ENCODE measurements at places on chromosomes 3 and 15. TPM values are rescaled to one million over a fixed set of nuclear protein-coding genes. Genes with fewer than 3 reads are reported as not detected.

DNA sequence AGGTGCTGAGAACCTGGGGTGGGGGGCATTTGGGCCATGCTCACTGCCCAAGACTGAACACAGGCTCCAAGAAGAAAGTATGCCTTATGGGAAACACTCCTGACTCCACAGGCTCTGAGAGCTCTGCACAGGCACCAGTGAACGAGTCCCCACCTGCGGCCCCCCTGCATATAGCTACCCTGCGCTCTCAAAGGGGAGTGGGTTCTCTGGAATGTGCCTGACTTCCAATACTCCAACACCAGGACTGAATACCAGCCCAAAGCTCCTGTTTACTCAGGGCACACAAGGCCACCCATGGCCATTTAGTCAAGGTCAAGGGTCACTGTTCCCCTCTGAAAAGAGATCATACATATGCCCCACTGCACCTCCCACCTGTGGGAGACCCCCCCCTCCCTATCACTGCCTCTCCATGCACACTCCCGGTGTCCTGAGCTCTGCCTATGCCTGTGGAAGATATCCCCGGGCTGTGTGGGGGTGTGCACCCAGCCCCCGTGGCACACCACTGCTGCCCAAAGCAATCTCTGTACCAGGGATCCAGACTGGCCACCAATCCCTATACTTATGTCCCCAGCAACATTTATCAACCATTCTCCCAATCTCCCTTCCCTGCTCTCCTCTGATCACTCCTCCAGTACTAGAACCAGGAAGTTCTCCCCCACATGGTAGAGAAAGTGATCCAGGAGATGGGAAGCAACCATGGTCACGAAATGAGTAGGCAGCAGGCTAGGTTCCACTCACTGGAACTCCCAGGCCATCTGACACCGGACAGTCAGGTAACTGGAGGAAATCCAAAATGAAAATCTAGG is 1.5 kb upstream of the PLXNB1 start:
- H3K36me3 ChIP-seq: peaks cover 4% of the 10 kb centered on the region
- no peaks in the 10 kb centered on the region for H3K27me3 ChIP-seq
- peak overlapping the region; percentile 16 for H3K27ac ChIP-seq
- H3K4me3 ChIP-seq: peak overlapping the region; percentile 87
- no peak for DNase-seq

GRCh38 chr3:152350139-152350538 is 81.4 kb downstream of the MBNL1 start:
- no peaks in the 10 kb centered on the region for H3K36me3 ChIP-seq
- peaks cover 14% of the 10 kb centered on the region for H3K4me1 ChIP-seq
- no peak overlapping the region for H3K4me3 ChIP-seq

GPR171 gene
- total RNA-seq: not detected

DNA sequence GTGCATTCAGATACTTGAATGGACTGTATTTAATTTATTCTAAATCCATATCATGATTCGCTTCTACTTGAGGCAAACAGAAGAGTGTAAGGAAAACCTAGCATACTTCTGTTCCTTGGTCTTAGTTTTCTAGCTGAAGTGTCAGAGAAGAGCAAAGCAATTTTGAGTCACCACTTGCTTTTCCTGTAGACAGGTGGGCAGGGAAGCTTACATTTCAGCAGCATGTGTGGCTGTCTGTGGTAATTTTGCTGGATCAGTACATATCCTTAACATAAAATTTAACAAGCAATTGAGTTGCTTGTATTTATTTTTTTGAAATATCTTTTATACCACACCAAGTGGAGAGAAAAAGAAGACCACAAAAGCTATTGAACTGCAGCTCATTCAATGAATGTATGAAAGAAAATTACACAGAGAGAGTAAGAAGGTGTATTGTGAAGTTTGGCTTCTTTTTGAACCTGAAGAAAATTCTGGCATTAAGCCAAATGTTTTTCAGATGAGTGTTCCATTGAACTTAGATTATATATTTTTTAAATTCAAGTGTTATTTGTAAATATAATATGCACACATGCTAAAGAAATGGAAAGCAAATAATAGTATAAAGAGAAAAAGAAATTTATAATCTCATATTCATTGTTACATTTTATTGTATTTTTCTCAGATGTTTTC is 747.6 kb downstream of the NAALADL2 start:
- no peak for DNase-seq
- peaks cover 46% of the 10 kb centered on the region for H3K4me1 ChIP-seq
- no peak overlapping the region for H3K4me3 ChIP-seq

DNA sequence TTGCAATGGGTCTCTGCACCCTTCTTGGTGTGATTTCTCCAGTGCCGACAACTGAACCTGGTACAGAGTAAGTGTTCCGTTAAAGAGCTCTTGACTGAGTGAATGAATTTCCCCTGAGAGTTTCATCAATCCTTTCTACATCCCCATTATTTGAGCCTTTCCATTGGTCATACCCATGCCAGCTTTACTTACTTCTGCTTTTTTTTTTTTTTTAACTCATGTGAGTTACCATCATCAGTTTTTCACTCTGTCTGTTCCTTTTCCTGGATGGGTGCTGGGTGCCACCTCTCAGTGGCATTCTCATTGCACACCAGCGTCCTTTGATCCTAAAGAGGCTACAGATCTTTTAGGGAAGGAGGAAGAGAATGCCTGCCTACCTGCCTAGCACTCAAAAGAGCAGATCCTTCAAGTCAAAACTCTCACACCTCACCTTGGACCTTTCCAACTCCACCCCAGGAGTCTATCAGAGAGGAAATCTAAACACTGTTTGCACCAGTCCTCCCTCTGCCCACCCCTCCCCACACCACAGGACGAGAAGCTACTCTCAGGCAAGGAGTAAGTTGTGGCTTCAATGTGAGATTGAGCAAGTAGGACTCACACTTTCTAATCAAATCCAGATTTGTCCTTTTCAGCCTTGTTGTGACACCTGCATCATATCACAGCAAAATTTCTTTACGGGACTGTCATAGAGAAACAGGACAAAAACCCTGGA is 13.1 kb upstream of the USP3 start:
- peak overlapping the region; percentile 12 for H3K27ac ChIP-seq
- DNase-seq: no peak
- no peaks in the 10 kb centered on the region for H3K36me3 ChIP-seq
- peaks cover 16% of the 10 kb centered on the region for H3K4me1 ChIP-seq

ZNF774 gene
- 6.2 TPM for total RNA-seq

GRCh38 chr15:25186411-25186810 is 231.6 kb downstream of the SNRPN start:
- no peaks in the 10 kb centered on the region for H3K4me1 ChIP-seq
- H3K27ac ChIP-seq: no peak overlapping the region

DNA sequence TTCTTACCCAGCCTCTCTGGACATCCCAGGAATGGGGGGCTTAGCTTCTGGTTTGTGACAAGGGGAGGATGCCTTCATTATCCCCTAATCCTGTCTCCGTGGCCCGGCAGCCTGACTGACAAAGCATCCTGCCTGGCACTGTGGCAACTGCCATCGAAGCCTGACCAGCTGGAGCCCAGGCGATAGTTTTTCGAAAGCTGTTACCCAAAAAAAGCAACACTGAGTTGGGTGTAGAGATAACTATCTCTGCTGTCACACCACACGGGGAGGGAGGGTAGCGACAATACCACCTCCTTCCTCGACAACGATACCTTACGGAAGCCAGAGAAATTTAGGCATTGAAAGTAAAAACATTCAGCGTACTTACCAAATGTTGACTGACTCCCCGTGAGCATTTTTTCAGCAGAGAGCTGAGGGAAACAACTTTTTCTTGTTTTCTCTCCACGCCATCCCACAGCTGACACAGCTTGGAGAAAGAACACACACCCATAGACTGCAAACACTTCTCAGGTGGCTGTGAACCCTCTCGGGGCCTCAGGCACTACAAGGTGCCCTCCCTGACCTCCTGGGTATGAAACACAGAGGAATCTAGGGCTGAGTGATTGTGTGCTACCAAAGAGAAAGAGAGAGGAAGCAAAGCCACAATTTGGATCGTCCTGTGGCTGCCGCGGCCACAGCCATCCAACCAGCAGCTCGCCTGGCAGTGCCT is 361.9 kb upstream of the ICE2 start:
- no peaks in the 10 kb centered on the region for H3K4me1 ChIP-seq
- H3K4me3 ChIP-seq: no peak overlapping the region
- H3K27ac ChIP-seq: no peak overlapping the region
- no peaks in the 10 kb centered on the region for H3K36me3 ChIP-seq
- DNase-seq: no peak

CCNDBP1 gene
- total RNA-seq: 29.5 TPM

GRCh38 chr3:61645148-61645547 is 83.8 kb downstream of the PTPRG start:
- H3K36me3 ChIP-seq: peaks cover 13% of the 10 kb centered on the region
- no peak for DNase-seq
- H3K27ac ChIP-seq: no peak overlapping the region
- H3K27me3 ChIP-seq: no peaks in the 10 kb centered on the region
- no peak overlapping the region for H3K4me3 ChIP-seq
- no peaks in the 10 kb centered on the region for H3K4me1 ChIP-seq

REC114 gene
- not detected for total RNA-seq

DNA sequence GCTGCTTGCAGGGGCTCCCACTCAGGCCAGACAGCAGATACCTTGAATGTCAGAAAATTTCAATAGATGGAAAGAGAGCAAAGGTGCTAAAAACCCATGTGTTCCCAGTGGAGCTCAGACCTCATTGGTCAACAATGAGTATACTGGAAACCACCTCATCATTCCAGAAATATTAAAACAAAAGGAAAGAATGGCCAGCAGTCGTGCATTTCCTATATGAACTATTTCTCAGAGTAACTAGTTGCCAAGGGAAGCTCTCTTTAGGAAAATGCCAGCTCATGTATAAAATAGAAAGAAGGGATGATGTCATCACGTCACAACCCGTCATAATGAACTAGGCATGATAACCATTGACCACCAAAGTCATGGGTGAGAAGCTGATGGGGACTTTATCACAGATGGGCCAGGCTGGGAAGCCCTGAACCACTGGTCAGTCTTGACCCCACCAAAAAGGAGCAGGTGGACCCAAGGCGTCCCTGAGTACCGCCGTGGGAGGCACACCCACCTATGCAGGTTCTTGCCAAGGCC is 17.5 kb downstream of the DNAJB8 start:
- DNase-seq: no peak
- no peaks in the 10 kb centered on the region for H3K4me1 ChIP-seq
- no peak overlapping the region for H3K27ac ChIP-seq
- H3K36me3 ChIP-seq: no peaks in the 10 kb centered on the region

DNA sequence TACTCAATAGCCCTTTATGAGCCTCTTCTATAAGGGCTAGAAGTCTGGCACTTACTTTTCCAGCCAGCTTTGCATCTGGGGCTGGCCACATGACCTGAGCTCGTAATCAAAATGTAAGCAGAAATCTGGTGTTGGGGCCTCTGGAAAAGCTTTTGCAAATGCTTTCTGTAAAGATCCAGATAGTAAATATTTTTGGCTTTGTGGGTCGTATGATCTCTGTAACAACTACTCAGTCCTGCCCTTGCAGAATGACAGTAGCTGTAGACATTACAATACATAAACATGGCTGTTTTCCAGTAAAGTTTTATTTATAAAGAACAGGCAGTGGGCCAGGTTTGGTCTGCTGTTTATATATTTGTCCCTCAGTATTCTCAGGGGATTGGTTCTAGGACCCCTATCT is 46.2 kb upstream of the THRB start:
- no peaks in the 10 kb centered on the region for H3K36me3 ChIP-seq
- H3K4me1 ChIP-seq: no peaks in the 10 kb centered on the region
- H3K27me3 ChIP-seq: no peaks in the 10 kb centered on the region
- DNase-seq: no peak

PLAAT1 gene
- 4.0 TPM for total RNA-seq

SYNPR gene
- not detected for total RNA-seq

IDH3A gene
- total RNA-seq: 41.5 TPM

B2M gene
- total RNA-seq: 104 TPM

SLC25A38 gene
- total RNA-seq: 26.6 TPM

- DNase-seq: no peak
- no peak overlapping the region for H3K27ac ChIP-seq
- H3K27me3 ChIP-seq: no peaks in the 10 kb centered on the region
- H3K4me3 ChIP-seq: no peak overlapping the region
- peaks cover 5% of the 10 kb centered on the region for H3K4me1 ChIP-seq
Measured at GRCh38 chr3:74000725-74001124, 376.0 kb upstream of the PDZRN3 start.

GRCh38 chr3:143850877-143851276 is 2.6 kb upstream of the SLC9A9 start:
- H3K27me3 ChIP-seq: peaks cover 3% of the 10 kb centered on the region
- no peaks in the 10 kb centered on the region for H3K36me3 ChIP-seq
- peaks cover 19% of the 10 kb centered on the region for H3K4me1 ChIP-seq
- H3K4me3 ChIP-seq: no peak overlapping the region
- H3K27ac ChIP-seq: no peak overlapping the region

- no peak overlapping the region for H3K4me3 ChIP-seq
- no peak for DNase-seq
- H3K36me3 ChIP-seq: no peaks in the 10 kb centered on the region
- H3K27ac ChIP-seq: no peak overlapping the region
Measured at GRCh38 chr3:76111808-76112207, 326.5 kb upstream of the ZNF717 start.

DNA sequence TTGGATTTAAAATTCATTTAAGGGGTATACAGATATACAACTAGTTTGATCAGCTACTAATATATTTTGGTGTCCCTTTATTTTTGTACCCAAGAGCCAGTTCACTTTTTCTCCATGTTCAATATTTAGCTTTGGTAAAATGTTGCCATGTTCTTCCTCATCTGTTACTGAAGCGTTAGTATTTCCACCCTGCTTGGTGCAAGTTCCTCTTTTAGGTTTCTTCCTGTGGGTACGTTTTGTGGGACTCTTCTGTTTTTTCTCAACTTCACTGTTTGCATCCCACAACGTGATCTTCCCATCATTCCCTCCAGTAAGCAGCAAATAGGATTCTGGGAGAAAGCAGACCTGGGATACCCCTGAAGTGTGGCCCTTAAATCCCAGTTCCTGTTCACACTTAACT is 14.1 kb downstream of the WDR53 start:
- no peak overlapping the region for H3K4me3 ChIP-seq
- H3K27ac ChIP-seq: no peak overlapping the region
- no peaks in the 10 kb centered on the region for H3K27me3 ChIP-seq
- peaks cover 7% of the 10 kb centered on the region for H3K36me3 ChIP-seq
- no peak for DNase-seq

VGLL3 gene
- total RNA-seq: 6.1 TPM

- no peak overlapping the region for H3K4me3 ChIP-seq
- H3K4me1 ChIP-seq: no peaks in the 10 kb centered on the region
- no peaks in the 10 kb centered on the region for H3K27me3 ChIP-seq
- H3K36me3 ChIP-seq: peaks cover 3% of the 10 kb centered on the region
- no peak overlapping the region for H3K27ac ChIP-seq
Measured at GRCh38 chr3:138682648-138683047, 74.1 kb downstream of the FAIM start.
